Spleen (tissue), 13 donors: ENCODE measurements at places on chromosomes 5 and 9.

- DNase-seq = no peak
Observed at GRCh38 chr5:54457094-54457862, 1.8 kb downstream of the HSPB3 start.

- DNase-seq = no peak
Observed at GRCh38 chr5:72558383-72558782, 51.2 kb upstream of the ZNF366 start.

GRCh38 chr9:72734631-72735030 lies 213.2 kb downstream of the TMC1 start:
- DNase-seq = no peak

DNA sequence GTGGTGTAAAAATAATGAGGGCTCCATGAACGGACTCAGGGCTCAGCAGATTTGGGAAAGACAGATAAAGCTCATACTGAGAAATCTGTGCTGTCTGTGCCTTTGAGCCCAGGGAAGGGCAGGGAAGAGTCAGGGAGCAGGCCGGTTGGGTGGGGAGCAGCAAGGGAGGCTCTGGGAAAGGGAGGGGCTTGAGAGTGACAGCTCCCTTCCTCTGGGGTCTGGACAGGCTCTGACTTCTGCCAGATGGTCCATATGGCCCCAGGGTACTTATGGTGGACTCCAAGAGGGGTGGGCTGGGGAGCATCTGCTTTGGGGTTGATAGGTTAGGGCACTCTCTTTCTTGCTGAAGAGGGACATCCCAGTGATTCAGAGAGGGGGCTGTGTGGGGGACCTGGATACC lies 2.1 kb downstream of the NPR2 start:
- DNase-seq = no peak

GRCh38 chr5:38403406-38403805 lies 145.0 kb downstream of the EGFLAM start:
- DNase-seq = no peak

DNA sequence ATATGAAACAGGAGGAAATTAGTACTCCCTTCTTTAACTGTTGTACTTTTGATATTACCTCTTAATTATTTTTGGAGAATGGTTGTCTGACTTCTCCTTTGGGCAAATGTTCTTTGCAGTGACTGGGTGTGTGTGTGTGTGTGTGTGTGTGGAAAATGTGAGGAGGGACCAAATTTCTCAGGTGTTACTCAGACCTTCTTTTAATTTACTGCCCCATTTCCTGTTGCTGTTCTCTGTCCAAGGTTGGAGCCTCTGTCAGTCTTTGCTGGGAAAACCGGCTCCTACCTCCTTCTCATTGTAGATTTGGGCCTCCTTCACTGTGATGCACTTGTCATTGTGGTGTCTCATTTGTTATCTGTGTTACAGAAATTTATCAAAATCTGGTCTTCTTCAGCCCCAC lies 68.4 kb downstream of the PBX3 start:
- no peak for DNase-seq

DNA sequence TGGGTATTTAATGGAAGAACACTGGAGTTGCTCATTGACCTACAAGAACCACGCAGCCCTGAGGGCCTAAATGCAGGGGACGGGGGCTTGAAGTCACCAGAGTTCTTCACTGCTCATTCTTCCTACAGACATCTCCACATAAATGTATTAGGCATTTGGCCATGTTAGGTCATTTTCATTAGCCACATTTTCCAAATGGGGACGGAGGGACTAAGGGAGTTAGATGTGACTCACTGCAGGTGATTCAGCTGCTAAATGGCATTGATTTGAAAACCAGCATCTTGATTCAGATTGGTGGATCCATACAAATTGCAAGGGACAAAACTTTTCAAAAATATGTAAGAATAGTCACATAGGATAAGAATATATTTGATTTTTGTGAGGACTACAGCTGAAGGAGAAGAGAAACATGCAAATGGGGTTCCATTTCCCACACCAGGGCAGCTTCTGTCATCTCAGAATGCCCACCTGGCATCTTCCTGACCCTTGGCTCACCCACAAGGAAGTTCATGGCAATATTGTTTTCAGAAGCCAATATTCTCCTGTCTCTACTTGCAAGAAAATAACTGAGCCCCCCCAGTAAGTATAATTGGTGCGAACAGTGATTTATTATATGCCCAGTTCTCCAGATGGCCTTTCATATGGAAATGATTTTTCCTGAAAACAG lies 264.8 kb downstream of the DOCK8 start:
- no peak for DNase-seq

- DNase-seq = no peak
Observed at GRCh38 chr9:127773272-127773671, 5.2 kb downstream of the SH2D3C start.
